AG09309 (cell line): ENCODE measurements at places on chromosomes 5 and 9.

GRCh38 chr9:77588271-77588937, 59.7 kb downstream of the GNA14 start:
- peak; percentile 60 for DNase-seq

- no peak for DNase-seq
Observed at GRCh38 chr5:178532236-178532635, 58.0 kb downstream of the COL23A1 start.

GRCh38 chr9:4642351-4642750, 19.7 kb upstream of the PLPP6 start:
- DNase-seq = no peak

GRCh38 chr5:17816944-17817343, 182.7 kb downstream of the TAF11L14 start:
- no peak for DNase-seq

DNA sequence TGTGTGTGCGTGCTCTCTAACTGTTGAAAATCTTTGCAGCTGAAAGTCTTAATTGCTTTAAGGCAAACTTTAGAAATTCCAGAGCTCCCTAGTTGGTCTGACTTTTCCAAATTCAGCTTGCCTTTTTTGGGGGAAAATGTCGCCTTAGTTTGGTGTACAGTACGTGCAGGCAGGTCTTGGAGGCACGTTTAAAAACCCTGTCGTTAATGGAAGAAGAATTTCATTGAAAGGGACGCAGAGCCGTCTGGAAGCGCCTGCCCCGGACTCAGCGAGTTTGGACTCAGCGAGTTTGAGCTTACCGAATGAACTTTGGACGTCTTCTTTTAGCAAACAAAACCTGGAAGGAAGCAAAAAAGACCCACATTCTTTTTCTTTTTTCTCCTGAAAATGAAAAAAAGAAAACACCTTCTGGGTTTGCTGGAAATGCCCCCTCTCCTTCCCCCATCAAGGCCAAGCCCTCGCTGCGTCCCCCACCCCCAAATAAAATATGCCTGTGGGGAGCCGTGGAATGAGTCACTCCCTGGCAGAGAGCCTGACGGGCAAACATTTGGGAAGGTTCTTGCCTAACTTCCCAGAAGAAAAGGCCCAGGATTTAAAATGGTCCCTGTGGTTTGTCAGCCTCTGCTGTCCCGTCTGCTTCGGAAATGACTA, 1.5 kb downstream of the NEK6 start:
- peak; percentile 63 for DNase-seq

DNA sequence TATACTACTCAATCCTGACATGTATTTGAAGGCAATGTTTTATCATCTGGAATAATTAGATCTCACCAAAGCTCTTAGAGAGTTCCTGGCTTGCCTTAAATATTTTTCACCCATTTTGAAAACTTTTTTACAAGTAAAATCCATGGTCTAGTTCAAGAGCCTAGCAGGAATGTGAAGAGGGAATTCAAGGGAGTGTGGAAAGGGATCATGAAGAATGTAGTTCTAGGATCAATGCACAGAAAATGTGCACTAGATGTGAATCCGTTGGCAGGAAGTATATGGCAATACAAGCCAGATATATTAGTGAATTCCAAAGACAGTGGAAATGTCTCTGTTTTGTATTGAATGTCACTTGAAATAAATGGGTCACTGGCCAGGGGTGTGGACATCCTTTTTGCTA, 167.9 kb upstream of the MOCS2 start:
- no peak for DNase-seq

DNA sequence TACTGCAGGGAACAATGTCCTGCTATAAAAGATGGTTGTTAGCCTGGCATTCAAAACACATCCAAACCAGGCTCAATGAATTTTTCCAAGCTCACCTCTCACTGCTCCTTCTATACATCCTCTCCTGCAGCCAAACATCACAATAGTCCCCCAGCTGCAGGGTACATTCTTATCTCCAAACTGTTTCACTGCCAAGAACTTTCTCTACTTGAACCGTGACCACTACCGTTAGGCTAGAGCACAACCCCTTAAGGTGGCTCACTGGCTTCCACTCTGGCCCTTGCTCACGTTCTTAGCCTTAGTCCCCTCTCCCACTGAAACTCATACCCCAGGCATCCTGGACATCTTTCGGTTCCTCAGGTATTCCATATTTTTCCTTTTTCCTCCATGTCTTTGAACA, 29.0 kb upstream of the ANXA6 start:
- DNase-seq = no peak
